ENCODE measurements at places on chromosomes 2 and 18.

- no peak for DNase-seq
Measured at GRCh38 chr2:149192427-149192826, 138.0 kb upstream of the LYPD6 start.

DNA sequence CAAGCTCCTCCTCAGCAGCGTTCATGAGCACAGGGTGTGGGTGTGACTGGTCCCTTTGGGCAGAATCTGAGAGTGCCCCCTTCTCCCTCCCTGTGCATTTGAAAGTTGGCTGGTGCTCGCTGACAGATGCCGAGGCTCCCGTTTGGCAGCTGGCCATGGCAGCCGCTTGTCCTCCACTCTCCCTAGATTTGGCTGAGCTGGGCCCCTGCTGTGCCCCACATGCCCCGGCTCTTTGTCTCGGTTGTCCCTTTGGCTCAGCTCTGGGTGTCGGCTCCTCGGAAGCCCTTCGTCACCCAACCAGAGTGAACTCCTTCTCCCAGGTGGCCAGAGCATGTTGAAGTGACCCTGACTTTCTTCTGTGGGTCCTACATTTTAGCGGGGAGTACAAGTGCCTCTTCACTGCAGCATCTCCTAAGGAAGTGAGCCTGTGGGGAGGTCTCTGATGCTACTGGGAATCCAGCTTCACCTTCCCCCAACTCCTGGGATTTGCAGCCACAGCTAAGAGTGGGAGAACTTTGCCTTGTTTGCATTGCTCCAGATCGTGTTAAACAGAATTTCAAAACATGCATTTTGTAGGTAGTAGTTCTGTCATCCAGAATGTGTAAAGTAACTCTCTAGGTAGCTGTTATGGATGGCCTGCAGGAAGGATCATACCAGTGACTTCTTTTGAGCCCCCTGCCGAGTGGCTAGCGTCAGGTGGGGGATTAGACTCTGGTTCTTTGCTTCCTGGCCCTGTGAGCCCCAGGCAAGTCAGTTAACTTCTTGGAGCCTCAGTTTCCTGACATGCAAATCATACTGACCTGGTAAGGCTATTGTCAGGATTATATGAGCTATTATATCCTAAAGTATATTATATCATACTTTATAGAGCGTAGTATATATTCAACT, 24.2 kb downstream of the HPCAL1 start:
- no peak for DNase-seq

DNA sequence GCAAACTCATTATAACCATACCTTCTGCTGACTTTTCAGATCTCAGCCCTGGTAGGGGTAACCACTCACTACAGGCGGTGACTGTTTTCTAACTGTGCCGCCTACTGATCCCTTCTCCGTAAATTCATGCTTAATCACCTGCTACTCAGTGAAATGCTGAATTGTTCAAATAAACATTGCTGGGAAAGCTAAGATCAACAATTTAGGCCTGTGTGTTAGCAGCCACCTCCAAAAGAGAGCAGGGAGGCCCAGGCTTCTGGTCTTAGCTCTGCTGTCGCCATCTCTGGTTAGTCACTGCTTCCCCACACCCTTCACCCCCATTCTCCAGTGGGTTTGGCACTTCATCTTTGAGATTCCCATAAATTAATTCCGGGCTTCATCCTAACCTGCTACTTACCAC, 21.8 kb upstream of the NT5C1B start:
- no peak for DNase-seq

DNA sequence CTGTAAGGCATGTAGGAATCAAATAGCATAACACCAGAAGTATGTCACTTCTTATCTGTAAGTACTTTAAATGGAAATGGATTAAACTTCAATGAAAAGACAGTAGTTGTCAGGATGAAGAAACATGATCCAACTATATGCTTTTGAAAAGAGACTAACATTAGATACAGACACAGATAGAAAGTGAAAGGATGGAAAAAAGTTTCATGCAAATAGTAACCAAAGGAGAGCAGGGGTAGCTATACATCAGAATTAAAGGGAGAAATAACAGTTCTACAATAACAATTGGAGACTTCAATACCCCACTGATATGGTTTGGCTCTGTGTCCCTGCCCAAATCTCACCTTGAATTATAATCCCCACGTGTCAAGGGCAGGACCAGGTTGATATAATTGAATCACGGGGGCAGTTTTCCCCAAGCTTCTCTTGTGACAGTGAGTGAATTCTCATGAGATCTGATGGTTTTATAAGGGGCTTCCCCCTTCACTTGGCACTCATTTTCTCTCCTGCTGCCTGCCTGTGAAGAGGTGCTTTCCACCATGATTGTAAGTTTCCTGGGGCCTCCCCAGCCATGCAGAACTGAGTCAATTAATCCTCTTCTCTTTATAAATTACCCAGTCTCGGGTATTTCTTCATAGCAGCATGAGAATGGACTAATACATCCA, 205.4 kb upstream of the CDH2 start:
- no peak for DNase-seq

DNA sequence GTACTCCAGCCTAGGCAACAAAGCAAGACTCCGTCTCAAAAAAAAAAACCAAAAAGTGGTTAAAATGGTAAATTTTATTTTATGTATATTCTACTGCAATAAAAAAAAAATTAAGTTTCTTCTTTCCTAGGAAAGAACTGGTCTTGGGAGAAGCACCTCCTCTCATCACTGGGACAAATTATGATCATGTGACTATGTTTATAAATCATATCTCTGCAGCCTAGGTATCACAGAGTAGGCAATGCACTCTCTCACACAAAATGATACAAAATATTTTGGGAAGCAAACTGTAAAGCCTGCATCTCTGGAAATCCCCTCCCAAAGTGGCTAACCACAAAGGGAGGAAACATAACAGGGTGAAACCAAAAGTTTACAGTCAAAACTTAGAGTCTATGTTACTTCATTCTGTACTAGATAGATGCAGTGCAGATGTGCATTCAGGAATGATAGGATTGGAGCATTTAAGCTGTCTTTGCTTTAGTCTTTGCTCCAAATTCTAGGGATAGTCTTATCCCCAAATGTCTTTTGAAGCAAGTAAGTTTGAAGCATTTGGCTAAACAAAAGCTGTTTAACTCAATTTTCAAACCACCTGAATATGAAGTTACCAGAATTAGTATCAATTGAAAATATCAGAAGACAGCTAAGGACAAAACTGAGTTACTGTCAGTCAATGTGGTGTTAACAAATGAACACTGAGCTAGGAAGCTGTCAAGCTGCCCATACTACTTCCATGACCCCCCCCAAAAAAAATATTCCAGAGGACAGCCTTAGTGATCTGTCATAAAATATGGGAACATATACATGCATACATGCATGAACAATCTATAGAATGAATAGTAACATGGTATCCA, 21.1 kb upstream of the MALT1 start:
- no peak for DNase-seq

DNA sequence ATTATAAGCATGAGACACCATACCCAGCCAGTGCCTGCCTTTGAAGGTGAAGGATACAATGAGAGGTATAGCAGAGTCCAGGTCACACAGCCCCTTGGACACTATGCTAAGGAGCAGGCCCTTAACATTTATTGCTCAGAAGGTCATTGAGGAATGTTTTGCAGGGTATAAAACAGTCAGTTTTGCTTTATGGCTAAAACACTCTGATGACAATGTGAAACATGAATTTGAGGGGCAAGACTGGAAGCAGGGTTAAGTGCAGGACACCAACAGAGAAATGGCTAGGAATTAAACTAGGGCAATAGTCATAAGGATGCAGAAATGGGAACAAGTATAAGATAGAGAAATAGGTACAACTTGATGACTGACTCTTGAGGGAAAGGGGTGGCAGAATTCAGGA, 141.1 kb downstream of the METTL4 start:
- DNase-seq: no peak

DNA sequence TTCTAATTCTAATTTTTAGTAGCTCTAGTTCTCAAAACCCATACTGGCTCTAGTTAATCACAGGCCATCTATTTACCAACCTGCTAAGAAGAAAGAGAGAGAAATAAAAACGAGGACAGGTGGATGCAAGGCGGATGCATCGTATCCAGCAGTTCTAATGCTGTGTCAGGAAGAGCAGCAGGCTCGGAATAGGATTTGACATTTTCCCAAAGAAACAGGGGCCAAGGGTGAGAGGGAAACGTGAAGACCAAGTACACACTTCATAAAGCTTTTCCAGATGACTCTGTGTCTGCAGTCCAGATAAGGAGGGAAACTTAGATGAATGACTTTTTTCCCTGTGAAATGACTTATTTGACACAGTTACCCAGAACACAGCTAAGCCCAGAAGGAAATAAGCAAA, 117.5 kb downstream of the ESCO1 start:
- DNase-seq: no peak

- no peak for DNase-seq
Measured at GRCh38 chr2:97673915-97674283, 4.4 kb downstream of the C2orf92 start.

- DNase-seq: no peak
Measured at GRCh38 chr2:127175041-127175721, 44.9 kb downstream of the CYP27C1 start.

- DNase-seq: no peak
Measured at GRCh38 chr2:241069821-241070281, 32.2 kb downstream of the MTERF4 start.

DNA sequence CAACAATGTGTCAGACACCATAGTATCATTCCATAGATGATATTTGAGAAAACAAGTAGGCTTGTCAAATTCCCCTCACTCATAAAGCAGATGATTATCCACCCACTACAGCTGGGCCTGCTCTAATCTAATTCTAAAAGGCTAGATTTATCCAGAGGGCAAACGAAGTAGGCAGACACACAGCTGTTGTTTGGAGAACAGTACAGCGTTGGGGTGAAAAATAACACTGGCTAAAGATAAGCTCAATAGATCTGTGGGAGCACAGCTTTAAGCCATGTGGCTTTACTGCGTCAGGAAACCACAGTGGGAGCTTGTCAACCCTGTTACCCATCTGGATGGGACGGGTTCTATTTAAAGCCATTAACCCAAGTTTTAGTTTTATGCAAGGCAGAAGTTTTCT, 48.9 kb upstream of the COBLL1 start:
- no peak for DNase-seq

- no peak for DNase-seq
Measured at GRCh38 chr2:172288603-172289002, 138.8 kb upstream of the ITGA6 start.

- DNase-seq: no peak
Measured at GRCh38 chr2:109689182-109689930, 75.2 kb downstream of the SOWAHC start.

GRCh38 chr2:121363632-121364420, 78.8 kb upstream of the TFCP2L1 start:
- DNase-seq: no peak

DNA sequence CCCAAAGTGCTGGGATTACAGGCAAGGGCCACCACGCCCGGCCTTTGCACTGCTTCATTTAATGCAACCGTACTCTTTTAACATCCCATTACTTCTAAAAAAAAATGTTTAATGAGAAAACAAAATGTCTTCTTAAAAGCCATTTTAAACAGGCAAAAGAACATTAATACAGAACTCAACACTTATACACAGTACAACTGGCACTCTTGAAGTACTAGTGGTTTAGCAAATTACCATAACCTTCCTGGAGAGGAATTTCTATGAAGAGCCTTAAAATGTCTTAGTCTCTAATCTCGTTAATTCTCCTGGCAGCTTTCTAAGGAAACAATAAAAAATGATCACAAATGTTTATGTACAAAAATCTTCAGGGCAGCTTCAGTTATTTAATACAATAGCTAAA, 5.9 kb downstream of the IWS1 start:
- DNase-seq: no peak

- DNase-seq: no peak
Measured at GRCh38 chr2:221850076-221850475, 278.0 kb upstream of the EPHA4 start.

GRCh38 chr2:196233021-196233804, 61.8 kb upstream of the STK17B start:
- no peak for DNase-seq

- no peak for DNase-seq
Measured at GRCh38 chr2:127641133-127641532, 4.8 kb upstream of the GPR17 start.

DNA sequence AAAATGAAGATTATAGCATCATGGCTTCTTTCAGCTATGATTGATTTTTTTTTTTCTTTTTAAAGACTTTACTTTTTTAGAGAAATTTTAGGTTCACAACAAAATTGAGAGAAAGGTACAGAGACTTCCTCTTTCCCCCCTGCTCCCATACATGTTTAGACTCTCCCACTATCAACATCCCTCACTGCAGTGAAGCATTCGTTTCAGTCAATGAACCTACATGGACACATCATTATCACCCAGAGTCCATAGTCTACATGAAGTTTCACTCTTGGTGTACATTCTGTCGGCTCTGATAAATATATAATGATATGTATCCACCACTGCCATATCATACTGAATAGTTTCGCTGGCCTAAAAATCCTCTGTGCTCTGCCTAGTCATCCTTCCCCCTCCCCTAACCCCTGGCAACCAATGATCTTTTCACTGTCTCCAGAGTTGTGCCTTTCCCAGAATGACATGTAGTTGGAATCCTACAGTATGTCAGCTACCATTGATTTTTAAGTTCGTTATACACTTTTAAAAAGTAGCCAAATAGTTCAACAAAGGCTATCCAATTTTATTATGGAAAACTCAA, 86.8 kb downstream of the GPD2 start:
- DNase-seq: no peak

DNA sequence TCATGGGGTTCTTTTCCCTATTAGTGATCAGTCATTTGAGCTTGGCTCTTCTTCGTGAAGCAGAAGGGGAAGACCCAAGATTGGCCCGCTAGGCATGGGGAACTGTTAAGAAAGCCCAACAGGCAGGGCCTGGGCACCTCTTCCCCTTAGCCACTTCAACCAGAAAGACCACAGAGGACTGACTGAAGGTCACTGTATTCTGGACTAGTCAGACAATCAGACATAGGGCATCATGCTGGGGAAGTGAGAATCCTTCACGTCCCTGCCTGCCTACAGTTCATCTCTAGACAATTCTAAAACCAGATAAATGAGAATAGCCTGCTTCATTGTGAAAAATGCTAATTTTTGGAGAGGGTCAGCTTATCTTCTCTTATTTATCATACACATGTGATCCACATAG, 28.1 kb downstream of the FAP start:
- DNase-seq: no peak

DNA sequence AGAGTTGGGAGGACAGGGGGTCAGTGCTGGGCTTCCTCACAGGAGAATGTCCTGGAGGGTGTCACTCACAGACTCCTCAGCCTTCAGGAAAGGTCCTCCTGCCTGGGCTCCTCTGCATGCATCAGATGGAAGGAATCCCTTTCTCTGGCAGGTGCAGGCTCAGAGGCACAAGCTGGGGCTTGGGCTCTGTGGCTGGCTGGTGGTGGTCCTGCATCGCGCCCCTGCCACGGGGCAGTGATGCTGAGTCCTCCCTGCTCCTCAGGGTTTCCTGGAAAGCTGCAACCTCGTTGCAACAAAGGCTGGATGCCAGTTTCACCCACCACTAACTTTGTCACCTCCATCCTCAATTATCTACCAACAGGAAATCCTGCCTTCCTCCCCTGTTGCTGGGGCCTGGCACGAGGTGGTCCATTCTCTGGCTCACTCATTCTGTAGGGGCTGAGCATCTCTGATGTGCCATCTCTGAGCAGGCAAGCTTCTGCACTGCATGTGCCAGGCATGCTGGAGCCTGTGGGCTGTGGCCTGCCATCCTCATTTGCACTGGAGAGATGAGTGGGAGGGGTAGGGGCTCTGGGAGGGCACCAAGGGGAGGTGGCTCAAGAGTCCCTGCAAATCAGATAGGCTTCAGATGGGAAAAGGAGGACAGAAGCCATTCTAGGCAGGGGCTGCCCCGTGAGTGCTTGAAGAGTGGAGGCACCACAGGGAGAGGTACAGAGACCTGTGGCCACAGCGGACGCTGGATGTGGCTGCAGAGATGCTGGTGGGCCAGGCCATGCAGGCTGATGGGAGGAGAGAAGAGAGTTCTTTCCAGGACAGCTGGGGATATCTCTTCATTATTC, 272.6 kb upstream of the HS6ST1 start:
- no peak for DNase-seq
